RKO (cell line): ENCODE measurements at places on chromosomes 16 and 17.

DNA sequence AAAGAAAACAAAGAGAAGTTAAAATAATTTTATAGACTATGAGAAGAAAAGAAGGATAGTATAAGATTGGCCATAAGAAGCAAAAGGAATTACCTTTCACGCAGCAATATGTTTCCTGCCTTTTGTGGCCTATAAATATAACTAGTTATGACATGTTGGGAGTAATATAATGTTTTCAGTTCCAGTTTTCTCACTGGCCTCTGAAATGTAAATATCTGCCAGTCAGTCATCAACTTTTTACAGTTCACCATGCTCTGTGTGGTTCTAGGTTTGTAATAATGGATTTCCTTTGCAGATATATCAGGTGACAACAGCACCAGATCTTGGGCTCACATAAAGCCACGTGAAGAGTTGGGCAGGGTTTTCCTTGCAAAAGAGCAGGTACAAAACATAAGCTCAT lies 94.3 kb downstream of the ABCA8 start:
- DNase-seq, result no peak

DNA sequence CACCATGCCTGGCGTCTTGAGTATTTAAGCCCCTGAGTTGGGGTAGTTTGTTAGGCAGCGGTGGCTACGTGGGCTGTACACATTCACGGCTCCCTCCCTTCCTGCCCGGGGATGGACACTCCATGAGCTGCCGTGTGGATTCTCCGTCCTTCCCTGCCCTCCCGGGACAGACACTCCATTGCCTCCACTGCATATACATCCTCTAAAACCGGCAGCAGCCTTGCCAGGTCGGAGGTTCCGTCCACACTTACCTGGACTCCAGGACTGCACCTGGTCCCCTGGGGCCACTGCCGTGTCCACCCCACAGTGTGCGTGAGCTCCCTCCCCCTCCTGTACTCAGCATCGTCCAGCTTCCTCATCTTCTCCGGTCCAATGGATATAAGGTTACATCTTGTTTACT lies 3.5 kb upstream of the SPATA2L start:
- no peak for DNase-seq

DNA sequence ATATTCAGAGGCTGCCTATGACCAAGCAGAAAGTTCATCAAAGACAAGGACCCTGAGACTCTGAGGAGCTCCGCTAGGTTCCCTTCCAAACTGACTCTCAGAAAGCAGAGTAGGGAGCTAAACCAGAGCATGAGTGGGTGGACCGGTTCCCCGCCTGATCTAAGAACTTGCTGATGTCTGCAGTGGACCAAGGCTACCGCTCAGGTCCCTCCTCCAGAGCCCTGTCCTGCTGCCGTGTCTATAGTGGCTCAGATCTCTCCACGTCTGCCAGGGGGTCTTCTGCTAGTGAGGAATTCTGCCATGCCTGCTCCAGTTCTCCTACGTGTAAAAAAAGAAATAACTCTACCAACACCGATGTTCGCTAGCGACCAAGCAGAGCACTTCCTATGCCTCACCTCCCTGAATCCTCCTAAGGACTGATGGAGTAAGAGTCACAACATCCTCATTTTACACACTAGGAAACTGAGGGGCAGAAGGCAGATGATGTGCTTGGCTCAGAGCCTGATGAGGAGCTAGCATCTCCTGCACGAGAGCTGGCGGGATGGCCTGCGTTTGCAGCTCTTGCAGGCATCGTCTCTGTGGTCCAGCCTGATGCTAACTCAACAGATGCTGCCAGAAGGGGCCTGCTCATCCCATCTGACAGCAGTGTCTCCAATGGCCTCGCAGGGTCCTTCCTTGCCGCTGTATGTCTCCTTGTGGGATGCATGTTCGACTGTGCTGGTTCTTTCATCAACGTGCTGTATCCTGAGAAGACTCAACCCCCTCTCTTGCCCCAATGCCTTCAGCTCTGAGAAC lies 265.5 kb downstream of the C16orf95 start:
- no peak for DNase-seq

DNA sequence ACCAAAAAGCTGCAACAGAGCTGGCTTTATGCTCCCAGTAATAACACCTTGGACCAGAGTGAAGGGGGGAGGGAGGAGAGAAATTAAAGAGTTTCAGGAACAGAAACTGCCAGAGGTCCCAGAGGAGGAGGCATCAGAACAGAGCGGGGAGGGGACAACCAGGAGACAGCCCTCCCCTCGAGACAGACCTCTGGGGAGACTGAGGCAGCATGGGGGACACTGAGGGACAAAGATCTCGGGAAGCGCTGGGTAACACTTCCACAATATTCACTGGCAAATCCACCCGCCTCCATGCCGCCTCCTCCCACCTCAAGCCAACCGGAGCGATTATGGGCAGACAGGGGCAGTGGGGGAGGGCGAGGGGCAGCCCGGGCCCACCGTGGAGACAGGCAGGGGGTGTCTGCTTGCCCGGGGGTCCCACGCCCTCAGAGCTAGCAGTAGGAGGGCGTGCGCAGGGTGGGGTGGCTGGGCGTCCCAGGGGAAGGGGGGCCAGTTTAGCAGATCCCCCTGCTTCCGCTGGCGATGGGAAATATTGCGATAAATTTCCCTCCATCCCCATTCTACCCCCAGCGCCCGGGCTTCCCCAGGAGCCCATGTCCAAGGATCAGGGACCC lies 1.2 kb downstream of the PCGF2 start:
- no peak for DNase-seq

- peak; percentile 82 for DNase-seq
Observed at GRCh38 chr17:2282297-2282873, 21.2 kb downstream of the SMG6 start.

- no peak for DNase-seq
Observed at GRCh38 chr16:81521141-81521626, 76.6 kb downstream of the CMIP start.

GRCh38 chr17:75595284-75595919 lies 7.8 kb downstream of the MYO15B start:
- no peak for DNase-seq

GRCh38 chr17:44223541-44224071 lies 4.1 kb upstream of the UBTF start:
- no peak for DNase-seq

- no peak for DNase-seq
Observed at GRCh38 chr17:18990331-18990730, 14.2 kb downstream of the FAM83G start.

DNA sequence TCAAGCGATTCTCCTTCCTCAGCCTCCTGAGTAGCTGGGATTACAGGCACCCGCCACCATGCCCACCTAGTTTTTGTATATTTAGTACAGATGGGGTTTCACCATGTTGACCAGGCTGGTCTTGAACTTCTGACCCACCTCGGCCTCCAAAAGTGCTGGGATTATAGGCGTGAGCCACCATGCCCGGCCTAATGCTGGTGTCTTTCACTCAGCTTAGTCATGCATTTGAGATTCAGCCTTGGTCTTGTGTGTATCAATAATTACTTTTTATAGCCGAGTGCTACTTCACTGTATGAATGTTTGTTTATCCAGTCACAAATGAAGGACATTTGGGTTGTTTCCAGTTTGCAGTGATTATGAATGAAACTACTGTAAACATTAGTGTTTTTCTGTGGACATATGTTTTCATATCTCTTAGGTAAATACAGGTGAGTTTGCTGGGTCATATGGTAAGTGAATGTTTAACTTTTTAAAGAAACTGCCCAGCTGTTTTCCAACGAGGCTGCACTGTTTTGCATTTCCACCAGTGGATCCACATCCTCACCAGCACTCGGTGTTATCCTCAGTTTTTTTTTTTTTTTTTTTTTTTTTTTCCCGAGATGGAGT lies 11.0 kb upstream of the PLCG2 start:
- DNase-seq, result no peak

- no peak for DNase-seq
Observed at GRCh38 chr17:69869667-69870066, 205.4 kb upstream of the KCNJ16 start.

- no peak for DNase-seq
Observed at GRCh38 chr16:50252082-50252611, 14.2 kb upstream of the ADCY7 start.

- DNase-seq, result no peak
Observed at GRCh38 chr17:44043272-44043696, 23.2 kb downstream of the LSM12 start.

DNA sequence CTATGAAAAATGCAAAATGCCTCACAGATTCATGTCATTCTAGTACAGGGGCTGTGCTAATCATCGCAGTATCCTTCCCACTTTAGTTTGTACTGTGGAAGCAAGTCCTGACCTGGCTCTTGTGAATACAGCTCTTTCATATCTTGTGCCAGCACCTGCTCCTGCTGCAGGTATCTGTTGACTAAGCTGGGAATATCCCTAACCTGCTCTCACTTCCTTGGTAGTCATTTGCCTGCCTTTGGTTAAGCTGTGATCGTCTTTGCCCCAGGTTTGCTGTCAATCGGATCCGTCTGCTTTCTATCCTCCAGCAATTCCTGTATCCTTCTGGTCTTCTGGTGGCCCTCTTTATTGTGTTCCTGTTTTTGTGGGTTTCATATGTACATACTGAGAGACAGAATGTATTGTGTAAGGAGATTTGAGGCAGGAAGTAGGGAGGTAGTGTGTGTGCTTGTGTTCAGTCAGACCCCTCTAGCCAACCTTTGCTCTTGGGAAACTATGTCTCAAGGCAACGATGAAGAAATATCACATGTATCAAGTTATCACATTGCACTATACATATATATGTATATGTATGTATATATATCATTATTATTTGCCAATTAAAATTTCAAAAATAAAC lies 7.7 kb upstream of the GINS3 start:
- no peak for DNase-seq

- no peak for DNase-seq
Observed at GRCh38 chr16:68751160-68751559, 14.1 kb downstream of the CDH1 start.

- DNase-seq, result peak; percentile 66
Observed at GRCh38 chr17:7587420-7588151, 2.3 kb downstream of the SOX15 start.

- no peak for DNase-seq
Observed at GRCh38 chr16:4850211-4850610, 2.9 kb downstream of the UBN1 start.

DNA sequence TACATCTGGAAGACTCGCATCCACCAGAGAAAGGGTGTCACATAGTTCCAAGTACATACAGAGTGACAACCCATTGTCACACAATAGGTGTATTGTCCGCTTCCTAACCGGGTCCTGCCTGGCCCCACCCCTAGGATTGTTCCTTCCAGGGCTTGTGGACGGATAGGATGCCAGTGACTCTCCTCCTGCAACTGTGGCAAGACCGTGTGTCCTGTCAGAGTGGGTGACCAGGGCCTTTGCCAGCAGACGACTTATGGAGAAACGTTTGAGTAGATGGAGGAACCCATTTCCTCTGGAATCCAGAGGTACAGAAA lies 258.4 kb downstream of the CPPED1 start:
- no peak for DNase-seq

DNA sequence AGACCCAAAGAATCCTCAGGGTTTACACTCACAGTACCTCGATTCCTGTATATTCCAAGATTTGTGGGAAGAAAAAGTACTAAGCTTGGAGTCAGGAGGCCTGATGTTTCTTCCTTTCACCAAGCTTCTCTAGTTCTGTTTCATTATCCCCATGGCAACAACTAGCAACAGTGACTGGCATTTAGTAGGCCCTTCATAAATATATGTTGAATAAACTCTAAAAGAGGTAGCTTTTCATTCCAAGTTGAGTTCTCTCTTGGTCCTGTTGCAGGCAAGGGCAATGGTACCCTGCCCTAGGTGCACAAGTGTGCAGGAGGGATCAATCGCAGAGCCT lies 527 bp upstream of the UBE2Z start:
- peak; percentile 72 for DNase-seq

DNA sequence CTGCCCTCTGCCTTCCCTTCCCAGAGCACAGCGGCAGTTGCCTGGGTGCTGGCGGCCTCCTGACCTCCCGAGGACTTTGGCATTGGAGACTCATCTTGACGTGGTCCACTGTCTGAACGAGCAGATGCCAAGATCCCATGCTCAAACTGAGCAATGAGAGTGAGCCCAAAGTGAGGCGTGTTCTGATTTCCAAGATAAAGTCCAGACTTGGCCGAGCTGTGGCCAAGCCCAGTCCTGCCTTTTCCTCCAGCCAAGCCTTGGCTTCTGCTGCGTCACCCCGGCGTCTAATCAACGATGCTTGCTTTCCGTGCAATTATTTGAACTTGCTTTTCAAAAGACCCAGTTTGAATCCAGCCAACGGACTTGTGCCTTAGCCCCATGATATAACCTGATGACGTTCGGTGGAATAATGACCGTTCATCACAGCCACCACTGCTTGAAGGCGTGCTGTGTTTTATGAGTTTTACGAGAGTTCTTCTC lies 179.2 kb downstream of the IRF8 start:
- peak; percentile 22 for DNase-seq

GRCh38 chr16:49661465-49662187 lies 194.3 kb downstream of the ZNF423 start:
- no peak for DNase-seq

- DNase-seq, result no peak
Observed at GRCh38 chr16:84714028-84714427, 14.2 kb downstream of the USP10 start.

- no peak for DNase-seq
Observed at GRCh38 chr16:26447570-26447969, 619.2 kb upstream of the C16orf82 start.

- DNase-seq, result no peak
Observed at GRCh38 chr17:64661726-64661975, 456 bp downstream of the SMURF2 start.

GRCh38 chr17:67420994-67421393 lies 43.9 kb downstream of the PITPNC1 start:
- no peak for DNase-seq

GRCh38 chr17:81251709-81252301 lies 12.7 kb downstream of the NDUFAF8 start:
- no peak for DNase-seq

- no peak for DNase-seq
Observed at GRCh38 chr17:78179372-78179771, 7.5 kb downstream of the TK1 start.

- DNase-seq, result no peak
Observed at GRCh38 chr16:11245988-11246387, 10.0 kb downstream of the SOCS1 start.

DNA sequence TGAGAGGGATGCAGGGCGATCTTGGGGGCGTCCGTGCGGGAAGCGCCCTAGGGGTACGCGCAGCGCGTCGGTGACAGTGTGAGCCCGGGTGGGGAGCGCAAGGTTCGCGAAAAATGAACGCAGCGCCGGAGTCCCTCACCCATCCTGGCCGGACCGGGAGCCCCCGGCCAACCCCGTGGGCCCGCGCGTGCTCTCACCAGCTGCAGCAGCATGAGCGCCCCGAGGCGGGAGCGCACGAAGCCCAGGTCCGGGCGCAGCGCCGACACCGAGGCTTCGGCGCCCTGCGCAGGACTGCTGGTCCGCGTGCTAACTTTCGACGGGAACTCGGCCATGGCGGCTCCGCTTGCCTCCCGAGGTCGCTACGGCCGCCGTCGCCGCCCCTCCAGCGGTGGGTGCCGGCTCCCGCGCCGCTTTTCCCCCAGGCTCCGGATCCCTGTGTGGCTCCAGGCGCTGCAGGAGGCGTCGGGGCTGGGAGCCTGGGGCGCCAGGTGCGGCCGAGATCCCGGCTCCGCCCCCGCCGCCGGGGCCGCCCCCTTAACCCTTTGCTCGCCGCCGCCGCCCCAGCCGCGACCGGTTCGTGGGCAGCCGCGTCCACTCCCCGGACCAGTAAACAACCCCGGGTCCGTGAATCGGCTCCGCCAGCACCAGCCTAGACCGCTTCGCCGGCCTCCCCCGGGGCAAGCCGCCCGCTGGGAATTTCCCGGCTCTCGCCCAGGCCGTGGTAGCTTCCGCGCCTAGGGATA lies at the start of gene PLLP:
TSS of gene PLLP (minus strand) at position 464 of the 743 bp plus-strand sequence. CDS start at position 332, 132 bp downstream.
- DNase-seq, result no peak
